ENCODE measurements at places on chromosomes 7 and 10.

GRCh38 chr7:67518580-67518979 is 521.9 kb downstream of the TYW1 start:
- no peak for DNase-seq

- DNase-seq, result no peak
Observed at GRCh38 chr7:128747327-128748079, 8.3 kb downstream of the CALU start.

DNA sequence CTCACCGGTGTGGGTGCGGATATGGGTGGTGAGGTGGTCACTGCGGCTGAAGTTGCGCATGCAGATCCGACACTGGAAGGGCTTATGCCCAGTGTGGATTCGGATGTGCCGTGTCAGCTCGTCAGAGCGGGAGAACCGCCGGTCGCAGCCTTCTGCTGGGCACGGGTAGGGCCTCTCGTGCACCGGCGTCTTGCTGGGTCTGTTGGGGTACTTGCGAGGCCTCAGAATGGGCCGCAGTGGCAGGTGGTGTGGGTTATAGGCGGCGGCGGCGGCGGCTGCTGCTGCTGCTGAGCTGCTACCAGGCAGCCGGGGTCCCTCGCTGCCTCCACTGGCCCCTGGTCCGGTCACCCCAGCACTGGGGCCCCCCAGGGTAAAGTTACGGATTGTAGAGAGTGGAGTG is 2.7 kb downstream of the EGR2 start:
- no peak for DNase-seq

- DNase-seq, result no peak
Observed at GRCh38 chr7:127768241-127768640, 116.2 kb downstream of the SND1 start.

GRCh38 chr7:33511778-33512177 is 382.4 kb downstream of the BBS9 start:
- DNase-seq, result no peak

- DNase-seq, result no peak
Observed at GRCh38 chr10:79127151-79127961, 58.6 kb downstream of the ZMIZ1 start.

GRCh38 chr7:40306025-40306424 is 171.2 kb downstream of the SUGCT start:
- no peak for DNase-seq

- DNase-seq, result no peak
Observed at GRCh38 chr7:74612015-74612829, 45.3 kb upstream of the GTF2I start.

DNA sequence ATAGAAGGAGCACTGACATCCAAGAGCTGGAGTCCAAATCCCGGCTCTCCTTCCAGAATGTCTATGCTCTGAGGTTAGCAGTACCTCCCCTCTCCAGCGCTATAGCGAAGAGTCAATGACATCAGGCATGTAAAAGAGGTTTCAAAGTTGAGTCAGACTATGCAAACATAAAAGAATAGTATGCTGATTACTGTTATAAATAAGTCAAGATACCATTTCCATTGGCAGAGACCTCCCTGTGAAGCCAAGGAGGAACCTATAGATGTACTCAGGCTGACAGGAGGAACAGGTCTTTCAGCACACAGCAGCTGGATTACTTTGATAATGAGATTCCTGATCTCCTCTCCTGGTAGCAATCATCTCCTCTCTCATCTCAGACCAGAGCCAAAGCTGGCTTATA is 103.9 kb upstream of the EFCAB10 start:
- no peak for DNase-seq

GRCh38 chr7:19752020-19752419 is 21.4 kb downstream of the TMEM196 start:
- DNase-seq, result no peak

DNA sequence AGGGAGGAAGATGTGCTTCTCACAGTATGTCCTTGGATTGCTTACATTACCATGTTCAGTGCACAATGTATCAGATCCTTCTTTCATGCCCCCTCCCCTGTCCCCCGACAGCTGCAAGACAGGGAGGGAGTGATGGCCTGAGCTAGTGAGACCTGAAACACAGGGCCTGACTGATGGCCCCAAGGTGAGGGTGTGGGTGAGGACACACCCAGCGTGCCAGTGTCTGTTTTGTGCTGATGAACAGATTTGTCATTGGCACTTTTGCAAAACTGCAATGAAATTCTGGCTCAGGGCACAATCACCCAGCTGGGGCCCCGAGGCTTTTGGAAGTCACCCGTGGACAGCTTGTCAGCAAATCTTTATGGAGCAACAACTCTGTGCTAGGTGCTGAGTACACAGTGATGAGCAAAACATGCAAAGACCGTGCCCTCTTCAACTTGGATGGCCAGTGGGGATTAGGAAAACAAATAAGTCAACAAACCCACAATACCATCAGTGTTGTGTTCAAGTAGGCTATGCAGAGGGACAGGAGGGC is 59.4 kb upstream of the EMX2 start:
- DNase-seq, result no peak

DNA sequence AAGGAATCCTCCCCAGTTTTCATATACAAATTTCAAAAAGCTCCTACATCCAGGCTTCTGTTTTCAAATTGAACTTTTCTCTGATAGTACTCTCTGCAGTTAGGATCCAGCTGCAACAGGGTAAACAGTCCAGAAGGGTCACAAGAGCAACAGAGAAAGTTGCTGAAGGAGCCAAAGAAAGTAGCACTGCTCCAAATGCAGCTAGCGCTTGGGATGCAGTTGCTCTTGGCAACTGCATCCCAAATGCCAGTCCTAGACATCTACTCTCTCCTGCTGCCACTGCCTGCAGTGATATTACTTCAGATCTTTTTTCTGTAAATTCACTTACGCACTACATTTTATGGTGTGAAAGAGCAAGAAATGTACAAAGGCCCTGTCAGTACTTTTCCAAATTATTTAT is 14.6 kb downstream of the GPR37 start:
- no peak for DNase-seq

DNA sequence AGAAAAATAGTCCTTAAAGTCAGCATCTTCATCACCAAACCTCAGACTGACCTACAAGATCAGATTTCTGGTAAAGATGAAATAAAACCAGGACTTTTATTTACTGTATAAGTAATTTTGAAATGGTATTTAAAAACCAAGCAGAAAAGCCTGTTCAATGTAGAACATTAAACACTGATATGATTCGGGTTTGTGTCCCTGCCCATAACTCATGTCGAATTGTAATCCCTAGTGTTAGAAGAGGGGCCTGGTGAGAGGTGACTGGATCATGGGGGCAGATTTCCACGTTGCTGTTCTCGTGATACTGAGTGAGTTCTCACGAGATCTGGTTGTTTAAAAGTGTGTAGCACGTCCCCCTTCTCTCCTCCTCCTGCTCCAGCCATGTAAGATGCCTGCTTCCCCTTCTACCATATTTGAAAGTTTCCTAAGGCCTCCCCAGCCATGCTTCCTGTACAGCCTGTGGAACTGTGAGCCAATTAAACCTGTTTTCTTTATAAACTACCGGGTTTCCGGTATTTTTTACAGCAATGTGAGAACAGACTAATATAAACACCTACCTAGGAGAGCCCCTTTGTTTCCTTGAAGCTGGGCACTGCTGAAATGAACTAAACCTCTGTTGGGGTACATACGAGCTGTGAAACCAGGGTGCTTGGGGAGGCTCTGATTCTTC is 120.1 kb downstream of the KMT2E start:
- no peak for DNase-seq

DNA sequence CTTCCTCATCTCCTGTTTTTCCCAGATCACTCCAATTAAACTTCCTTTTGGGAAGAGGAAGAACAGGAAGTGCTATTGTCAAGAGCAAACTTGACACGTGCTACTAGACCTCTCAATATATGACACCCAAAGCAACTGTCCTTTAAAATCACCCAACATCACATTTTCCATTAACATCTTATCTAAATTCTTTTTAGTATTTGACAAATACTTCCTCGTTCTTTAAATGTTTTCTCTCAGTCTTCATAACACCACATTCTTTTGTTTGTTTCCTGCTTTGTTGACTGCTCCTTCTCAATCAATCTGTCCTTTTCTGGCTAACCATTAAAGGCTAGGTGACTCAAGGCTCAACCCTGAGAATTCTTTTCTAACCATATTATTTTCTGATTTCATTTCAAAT is 7.1 kb upstream of the TFPI2 start:
- no peak for DNase-seq

GRCh38 chr10:118939211-118940007 is 90.1 kb upstream of the NANOS1 start:
- DNase-seq, result no peak

- DNase-seq, result no peak
Observed at GRCh38 chr10:96650958-96651357, 64.1 kb upstream of the TM9SF3 start.

DNA sequence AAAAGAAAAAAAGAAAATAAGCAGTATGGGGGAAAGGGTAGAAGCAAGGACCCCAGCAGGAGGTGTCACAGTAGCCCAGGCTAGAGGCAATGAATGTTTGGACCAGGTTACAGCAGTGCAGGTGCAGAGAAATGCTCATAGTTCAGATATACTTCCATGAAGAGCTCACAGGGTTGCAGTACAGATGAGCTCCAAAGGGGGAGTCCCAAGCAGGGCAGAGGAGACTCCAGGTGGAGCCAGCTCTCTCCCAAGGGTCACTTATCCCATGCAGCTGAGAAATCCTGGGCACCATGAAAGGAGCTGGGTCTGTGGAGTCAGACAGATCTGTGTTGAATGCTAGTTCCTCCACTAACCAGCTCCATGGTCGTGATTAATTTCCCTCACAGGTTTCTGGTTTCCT is 174.9 kb downstream of the C7orf25 start:
- DNase-seq, result no peak

DNA sequence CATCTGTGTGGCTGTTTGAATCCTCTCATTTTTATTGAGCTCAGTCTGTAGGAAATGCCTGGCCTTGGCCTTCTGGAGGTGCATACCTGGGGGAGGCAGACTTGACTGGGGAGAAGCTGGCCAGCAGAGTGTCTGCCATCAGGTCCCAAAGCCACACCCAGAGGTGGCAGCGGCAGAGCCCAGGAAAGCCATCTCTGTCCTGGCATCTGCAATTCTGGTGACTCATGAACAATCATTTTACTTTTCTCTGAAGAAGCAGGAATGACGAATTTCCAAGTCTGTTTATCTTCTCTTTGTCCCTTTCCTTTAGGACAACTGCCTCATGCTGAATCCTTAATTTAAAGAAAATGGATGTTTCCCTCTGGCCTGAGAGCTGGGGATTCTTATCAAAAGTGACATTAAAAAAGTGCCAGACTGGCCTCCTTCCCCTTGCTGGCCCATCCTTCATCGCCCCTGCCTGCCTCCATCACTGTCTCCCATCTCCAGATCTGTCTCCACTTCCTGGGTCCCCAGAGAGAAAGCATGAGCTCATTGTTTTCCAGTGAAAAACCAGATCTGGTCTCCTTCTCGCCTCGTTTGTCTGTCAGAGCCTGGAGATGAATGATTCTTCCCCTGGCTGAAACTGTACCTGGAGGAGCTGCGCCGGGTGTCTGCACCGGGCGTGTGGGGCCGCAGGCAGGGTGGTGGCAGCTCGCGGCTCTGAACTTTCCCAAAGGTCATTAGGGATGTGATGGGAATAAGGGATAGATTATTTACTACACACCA is 124.5 kb downstream of the TMEM178B start:
- DNase-seq, result no peak

GRCh38 chr10:49053053-49053997 is 62.0 kb downstream of the VSTM4 start:
- DNase-seq, result no peak

- no peak for DNase-seq
Observed at GRCh38 chr10:117477961-117478670, 64.4 kb upstream of the EMX2 start.

- DNase-seq, result no peak
Observed at GRCh38 chr7:92632791-92633190, 42.6 kb upstream of the FAM133B start.

GRCh38 chr7:84714765-84715164 is 472.1 kb downstream of the SEMA3D start:
- no peak for DNase-seq

- DNase-seq, result peak; percentile 34
Observed at GRCh38 chr7:111735661-111736551, 173.6 kb upstream of the IMMP2L start.

DNA sequence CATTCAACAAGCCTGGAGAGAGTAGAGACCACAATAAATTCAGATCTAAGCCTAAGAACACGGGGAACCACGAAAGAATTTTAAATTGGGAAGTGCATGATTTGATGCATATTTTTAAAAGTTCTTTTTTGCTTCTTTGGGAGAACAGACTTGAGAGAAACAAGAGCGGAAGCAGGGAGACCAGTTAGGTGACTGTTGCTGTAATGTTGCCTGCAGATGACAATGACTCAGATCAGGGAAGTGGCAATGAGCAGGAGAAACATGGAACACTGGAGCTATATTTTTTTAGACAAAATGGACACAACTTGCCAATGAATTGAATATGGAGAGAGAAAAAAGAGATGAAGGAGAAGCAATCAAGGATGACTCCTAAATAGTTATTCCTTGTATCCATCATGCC is 125.1 kb downstream of the RAPGEF5 start:
- DNase-seq, result no peak

DNA sequence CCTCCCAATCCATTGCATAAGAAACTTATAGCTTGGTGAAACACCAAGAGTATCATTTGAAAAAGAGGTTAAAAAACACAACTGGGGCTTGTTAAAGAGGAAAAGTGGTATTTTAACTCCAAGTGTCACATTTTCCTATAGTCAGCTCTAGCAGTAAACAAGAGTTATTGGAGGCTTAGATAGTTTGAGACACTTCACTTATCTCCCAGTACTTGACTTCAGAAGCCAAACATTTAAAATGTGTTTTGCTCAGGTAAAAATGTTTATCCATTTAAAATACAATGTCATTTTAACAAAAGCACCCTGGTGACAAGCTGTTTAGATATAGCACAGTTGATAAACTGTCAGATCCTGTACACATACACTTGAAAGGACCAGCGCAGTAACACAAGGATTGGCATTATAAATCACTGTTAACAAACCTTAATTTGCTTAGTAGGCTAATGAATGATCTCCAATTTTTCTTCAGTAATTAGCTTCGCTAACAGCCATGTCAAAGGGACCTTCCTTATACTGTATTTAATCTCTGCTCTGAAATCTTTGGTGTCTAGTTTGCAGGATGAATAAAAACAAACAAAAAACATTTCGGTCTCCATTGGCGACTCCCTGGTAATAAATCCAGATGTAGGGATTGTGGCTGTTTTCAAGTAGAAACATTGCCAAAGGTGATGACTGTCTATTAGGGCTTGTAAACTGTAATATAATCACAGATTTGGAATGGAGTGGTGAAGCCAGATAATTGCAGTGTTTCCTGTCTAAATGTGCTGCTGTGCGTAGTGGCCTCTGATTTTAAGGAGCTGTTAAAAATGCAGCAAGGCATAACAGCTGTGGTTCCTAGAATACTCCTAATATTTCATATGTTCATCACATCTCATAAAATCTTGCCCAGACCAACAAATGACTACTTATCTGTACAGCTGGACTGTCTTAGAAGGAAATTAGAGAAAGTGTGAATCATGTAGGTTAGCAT is 545.1 kb downstream of the AUTS2 start:
- no peak for DNase-seq

GRCh38 chr10:127283017-127283416 is 86.6 kb upstream of the INSYN2A start:
- no peak for DNase-seq
